ENCODE measurements at places on chromosomes 3 and 15. TPM values are rescaled to one million over a fixed set of nuclear protein-coding genes. Genes with fewer than 3 reads are reported as not detected.

Gene DNAJB11
- 44.1 TPM for total RNA-seq

Gene CTXN2
- total RNA-seq: not detected

Gene CFAP92
- not detected for total RNA-seq

Gene FAM81A
- 19.9 TPM for total RNA-seq

Gene SEC22A
- total RNA-seq: 17.9 TPM

Gene TRIM71
- total RNA-seq: 0.48 TPM

Gene CSPG5
- total RNA-seq: 0.16 TPM

Gene RBSN
- total RNA-seq: 11.9 TPM

Gene MEIS2
- total RNA-seq: 33.4 TPM

Gene TAGLN3
- not detected for total RNA-seq

Gene CFAP91
- total RNA-seq: 1.3 TPM

Gene GRAMD2A
- not detected for total RNA-seq

Gene CYP8B1
- total RNA-seq: 0.08 TPM

Gene SAMMSON
- not detected for total RNA-seq

Gene CYP1A2
- total RNA-seq: not detected

Gene DAPK2
- 5.9 TPM for total RNA-seq

Gene CBLB
- 56.4 TPM for total RNA-seq

Gene ERC2
- 0.16 TPM for total RNA-seq

Gene NR1I2
- 0.90 TPM for total RNA-seq

Gene LRRC34
- total RNA-seq: 1.5 TPM

Gene CHRNA7
- not detected for total RNA-seq

Gene AHSG
- 1.2 TPM for total RNA-seq

Gene TPM1
- 2.2 TPM for total RNA-seq

Gene LDHAL6B
- not detected for total RNA-seq

Gene CTSH
- 512 TPM for total RNA-seq

Gene GCNT3
- 0.31 TPM for total RNA-seq

Gene MYD88
- 65.6 TPM for total RNA-seq

Gene B4GALT4
- 12.4 TPM for total RNA-seq

Gene CCDC39
- 0.43 TPM for total RNA-seq

Gene TRPC1
- 0.35 TPM for total RNA-seq

Gene MED12L
- 0.03 TPM for total RNA-seq

Gene IL16
- total RNA-seq: 52.1 TPM

Gene COPS2
- 72.0 TPM for total RNA-seq

Gene ZNF660
- 2.4 TPM for total RNA-seq

Gene STRIT1
- total RNA-seq: not detected

Gene CHAC1
- 4.7 TPM for total RNA-seq

Gene PLOD2
- 0.21 TPM for total RNA-seq

Gene POLQ
- total RNA-seq: 14.5 TPM

Gene MESP2
- not detected for total RNA-seq

Gene NECTIN3
- not detected for total RNA-seq

Gene GXYLT2
- 1.5 TPM for total RNA-seq

Gene ADAMTS7
- total RNA-seq: 0.28 TPM

Gene PP2D1
- not detected for total RNA-seq

Gene NTRK3
- total RNA-seq: not detected

Gene TRIM42
- total RNA-seq: not detected

Gene GABRR3
- total RNA-seq: not detected

Gene CLEC3B
- not detected for total RNA-seq

Gene CCDC13
- not detected for total RNA-seq

Gene KNG1
- 0.21 TPM for total RNA-seq

Gene STAB1
- total RNA-seq: 0.46 TPM

Gene ABHD2
- total RNA-seq: 38.7 TPM

Gene EPHB3
- total RNA-seq: 0.13 TPM

Gene OSTN
- not detected for total RNA-seq

Gene PRKCI
- total RNA-seq: 9.5 TPM

Gene BSN
- 0.15 TPM for total RNA-seq

All from GM12878 (cell line).